ENCODE measurements at places on chromosomes 1 and 21. TPM values are rescaled to one million over a fixed set of nuclear protein-coding genes. Genes with fewer than 3 reads are reported as not detected.

- no peak for DNase-seq
Observed at GRCh38 chr1:170640581-170640980, 23.4 kb upstream of the PRRX1 start.

DNA sequence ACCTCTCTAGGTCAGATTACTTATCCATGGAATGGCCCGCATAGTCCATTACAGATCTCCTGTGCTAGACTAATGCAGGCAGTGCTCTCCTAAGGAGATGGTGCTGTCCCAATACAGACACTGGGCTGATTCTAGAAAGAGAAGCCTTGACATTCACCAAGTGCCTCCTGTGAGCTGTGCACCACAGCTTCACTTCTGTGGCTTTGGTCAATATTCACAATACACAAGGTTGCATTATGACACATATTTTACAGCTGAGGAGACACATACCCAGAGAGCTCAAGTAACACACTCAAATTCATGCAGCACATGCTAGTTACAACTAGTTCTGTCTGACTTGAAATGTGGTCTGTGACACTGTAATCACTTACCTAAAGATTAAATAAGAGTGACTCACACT, 59.4 kb upstream of the LRRC8B start:
- no peak for DNase-seq

- no peak for DNase-seq
Observed at GRCh38 chr1:226051365-226051764, 11.2 kb upstream of the H3-3A start.

GRCh38 chr1:11070876-11071275, 11.1 kb upstream of the SRM start:
- DNase-seq, result no peak

DNA sequence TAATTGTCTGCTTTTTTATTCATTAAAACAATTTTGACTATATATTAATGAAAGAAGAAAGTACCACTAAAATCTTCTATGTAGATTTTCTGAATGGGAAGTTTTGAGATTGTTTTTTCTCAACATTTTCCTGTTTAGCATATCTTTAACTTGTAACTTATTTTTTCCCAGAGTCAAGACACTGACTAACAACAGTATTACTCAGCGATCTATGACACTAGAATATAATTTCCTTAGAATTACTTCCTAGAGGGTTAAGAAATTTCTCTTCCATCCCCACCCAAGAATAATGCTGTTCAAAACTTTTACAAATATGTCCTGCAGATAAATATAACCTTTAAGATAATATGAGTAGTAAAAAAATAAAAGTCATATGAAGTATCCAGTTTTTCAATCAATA, 218.2 kb upstream of the NR5A2 start:
- no peak for DNase-seq

DNA sequence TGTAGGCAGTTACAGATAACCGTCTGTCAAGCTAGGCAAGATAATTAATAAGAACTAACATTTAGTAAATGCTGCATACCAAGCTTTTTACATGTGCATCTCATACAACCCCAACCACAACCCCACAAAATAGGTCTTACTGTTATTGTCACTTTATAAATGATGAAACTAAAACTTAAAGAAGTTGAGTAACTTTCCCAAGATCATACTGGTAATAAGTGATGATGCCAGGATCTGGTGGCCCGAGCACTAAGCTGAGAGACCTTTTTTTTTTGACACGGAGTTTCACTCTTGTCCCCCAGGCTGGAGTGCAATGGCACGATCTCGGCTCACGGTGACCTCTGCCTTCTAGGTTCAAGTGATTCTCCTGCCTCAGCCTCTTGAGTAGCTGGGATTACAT, 1.8 kb downstream of the NCSTN start:
- no peak for DNase-seq

- no peak for DNase-seq
Observed at GRCh38 chr1:227745568-227746265, 10.5 kb downstream of the SNAP47 start.

GRCh38 chr1:7069931-7070330, 284.7 kb downstream of the CAMTA1 start:
- DNase-seq, result no peak

- DNase-seq, result no peak
Observed at GRCh38 chr1:235295902-235296350, 32.1 kb downstream of the ARID4B start.

DNA sequence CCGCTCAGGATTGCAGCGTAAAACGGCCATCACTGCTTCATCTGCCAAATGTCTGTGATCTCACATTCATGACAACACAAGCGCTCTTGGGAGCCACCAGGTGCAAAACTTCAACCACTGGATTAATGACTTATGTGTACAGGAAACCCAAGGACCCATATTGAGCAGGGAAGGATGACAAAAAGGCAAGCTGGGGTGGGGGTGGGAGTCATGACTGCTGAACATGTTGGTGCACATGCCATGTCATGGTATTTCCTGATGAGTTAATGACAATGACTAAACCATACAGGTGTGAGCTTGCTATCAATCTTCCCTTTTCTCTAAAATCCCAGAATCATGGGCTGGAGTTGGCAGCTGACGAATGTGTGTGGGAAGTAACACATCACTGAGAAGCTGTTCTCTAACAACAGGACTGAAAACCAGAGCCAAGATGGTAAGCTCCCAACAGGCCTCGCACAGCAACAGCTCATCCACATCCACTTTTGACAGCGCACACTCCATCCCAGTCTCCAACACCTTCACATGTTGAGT, 3.1 kb upstream of the SH2D5 start:
- no peak for DNase-seq

GRCh38 chr1:107344836-107345235, 204.0 kb downstream of the NTNG1 start:
- DNase-seq, result no peak

DNA sequence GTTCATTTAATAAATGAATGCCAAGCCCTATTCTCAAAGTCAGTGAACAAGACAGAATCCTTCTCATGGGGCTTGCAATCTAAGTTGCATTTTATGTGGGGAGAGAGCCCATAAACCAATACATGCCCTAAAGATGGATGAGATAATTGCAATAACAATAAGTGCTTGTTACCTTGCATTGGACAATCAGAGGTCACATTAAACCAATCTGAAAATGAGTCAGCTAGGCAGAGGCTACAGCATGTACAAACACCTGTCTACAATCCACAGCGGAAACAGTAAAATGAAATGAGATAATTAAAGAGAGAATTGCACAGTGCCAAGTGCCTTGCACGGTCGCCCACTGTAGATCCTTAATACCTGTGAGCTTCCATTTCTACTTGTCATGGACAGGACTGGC, 7.4 kb upstream of the IGFN1 start:
- DNase-seq, result no peak

GRCh38 chr1:28027660-28028059, 60.8 kb downstream of the EYA3 start:
- no peak for DNase-seq

DNA sequence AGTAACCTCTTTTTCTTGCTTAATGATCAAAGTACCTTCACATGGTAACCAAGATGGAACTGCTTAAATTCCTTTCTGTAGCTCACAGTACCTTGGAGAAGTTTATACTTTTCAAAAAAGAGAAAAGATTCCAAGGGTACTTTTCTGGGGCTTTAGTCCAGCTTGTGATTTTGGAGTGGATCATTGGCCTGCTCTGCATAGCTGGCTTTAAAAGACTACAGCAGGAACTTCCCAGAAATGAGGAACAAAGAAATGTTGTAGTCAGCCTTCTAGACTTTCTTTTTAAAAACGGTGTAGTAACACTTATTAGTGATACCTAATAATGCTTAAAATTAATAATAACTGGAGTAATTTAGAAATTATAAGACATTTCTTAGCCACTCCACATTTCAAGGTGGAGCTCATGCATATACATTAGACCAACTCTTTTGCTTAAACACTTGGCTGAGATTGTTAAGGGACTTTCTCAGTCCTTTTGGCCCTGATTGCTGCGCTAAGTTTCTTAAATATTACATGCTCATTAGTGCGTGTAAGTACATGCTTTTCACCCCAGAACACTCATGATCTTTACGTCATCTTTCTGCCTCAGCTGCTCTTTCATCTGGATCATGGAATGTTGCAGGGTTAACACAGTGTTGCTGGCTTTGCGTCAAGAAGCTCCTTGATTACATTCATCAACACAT, 57.3 kb downstream of the SDCCAG8 start:
- no peak for DNase-seq

DNA sequence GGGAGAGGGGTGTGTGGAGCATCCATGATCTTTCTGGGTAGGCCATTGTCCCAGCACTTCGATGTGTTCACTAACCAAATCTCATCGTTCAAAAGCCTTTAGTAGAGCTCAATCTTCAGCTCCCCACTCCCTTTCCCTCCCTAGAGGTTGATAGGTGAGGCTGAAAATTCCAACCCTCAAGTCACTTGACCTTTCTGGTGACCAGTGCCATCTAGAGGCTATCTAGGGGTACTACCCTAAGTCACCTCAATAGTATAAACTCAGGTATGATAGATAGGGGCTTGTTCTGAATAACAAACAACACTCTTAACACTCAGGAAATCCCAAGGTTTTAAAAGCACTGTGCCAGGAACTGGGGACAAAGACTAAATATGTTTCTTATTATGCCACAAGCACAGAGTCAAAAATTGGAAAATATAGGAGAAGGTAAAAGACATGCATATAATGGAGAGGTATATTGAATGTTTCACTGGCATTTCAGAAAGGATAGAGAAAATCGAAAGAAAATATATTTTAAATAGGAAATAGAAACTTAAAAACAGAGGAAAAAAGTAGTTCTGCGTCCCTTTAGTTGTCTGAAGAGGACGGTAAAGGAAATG, 42.9 kb upstream of the CD53 start:
- peak; percentile 50 for DNase-seq

GRCh38 chr1:47181955-47182675, 7.7 kb downstream of the PDZK1IP1 start:
- no peak for DNase-seq

DNA sequence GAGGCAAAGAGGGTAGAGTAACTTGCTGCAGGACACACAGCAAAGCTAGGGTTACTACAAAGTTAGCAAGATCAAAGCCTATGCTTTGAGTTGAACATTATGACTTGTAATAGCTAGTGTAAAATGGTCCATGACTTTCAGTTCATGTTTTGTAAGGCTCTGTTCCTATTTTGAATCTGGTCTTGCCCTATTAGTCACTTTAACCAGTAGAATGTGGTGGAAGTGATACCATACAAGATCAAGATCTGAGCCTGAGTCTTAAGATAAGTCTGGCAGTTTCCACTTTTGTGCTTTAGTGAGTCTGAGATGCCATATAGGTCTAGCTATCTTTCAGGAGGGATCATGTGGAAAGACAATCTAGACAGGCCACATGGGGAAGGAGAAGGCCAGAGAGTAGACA, 282.1 kb upstream of the BRINP3 start:
- no peak for DNase-seq

DNA sequence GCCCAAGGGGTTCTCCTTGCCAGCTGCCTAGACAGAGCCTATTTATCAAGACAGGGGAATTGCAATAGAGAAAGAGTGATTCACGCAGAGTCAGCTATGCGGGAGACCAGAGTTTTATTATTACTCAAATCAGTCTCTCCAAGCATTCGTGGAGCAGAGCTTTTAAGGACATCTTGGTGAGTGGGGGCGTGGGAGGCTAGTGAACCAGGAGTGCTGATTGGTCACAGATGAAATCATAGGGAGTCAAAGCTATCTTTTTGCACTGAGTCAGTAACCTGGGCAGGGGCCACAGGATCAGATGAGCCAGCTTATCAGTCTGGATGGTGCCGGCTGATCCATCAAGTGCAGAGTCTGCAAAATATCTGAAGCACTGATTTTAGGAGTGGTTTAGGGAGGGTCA, 64.8 kb upstream of the MRPS6 start:
- DNase-seq, result no peak

DNA sequence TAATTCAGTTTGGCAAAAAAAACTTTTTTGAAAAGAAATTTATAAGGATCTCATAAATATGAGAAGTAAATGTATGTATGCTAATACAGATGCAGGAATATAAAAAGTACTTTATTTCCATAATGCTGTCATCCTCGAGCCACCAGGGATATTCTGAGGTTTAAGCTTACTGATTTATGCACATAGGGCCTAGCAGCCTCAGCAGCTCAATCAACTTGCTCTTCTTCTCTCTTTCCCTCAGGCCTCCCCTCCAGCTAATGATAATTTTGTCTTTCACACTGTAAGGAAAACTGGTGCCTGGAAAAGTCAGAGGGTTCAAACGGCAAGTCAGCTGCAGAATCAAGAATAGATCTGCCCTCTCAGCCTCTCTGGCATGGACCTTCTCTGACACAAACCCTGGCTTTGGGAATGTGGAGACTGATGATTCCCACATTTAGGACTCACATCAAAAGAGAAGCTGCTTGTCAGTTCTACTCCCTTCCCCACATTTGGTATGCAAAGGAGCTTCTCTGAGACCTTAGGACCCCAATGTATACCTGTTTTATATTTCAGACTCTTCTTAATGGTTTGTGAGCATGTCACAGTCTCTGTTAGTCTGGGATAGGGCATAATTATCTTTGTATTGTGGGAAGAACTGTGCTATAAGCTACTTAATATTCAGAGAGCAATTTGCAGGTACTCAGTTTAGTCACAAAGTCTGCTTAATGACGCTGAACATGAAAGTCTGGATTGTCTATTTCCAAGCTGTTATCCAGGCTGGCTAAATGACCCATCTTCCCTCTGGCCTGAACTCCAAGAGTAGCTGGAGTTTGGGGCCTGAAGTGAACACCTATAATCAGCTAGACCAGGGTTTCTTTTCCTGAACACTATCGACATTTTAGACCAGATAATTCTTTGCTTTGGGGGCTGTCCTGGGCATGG, 52.1 kb upstream of the DIPK1A start:
- no peak for DNase-seq

PPIH gene
- total RNA-seq, result 40.5 TPM

FALEC gene
- total RNA-seq, result 0.64 TPM

DTL gene
- total RNA-seq, result 0.15 TPM

CHIT1 gene
- total RNA-seq, result 0.41 TPM

AKR7A3 gene
- total RNA-seq, result 1.1 TPM

KRTAP19-3 gene
- total RNA-seq, result not detected

Measured in CD4-positive, alpha-beta memory T cell (primary cell).